ENCODE measurements at places on chromosomes 13 and 19. TPM values are rescaled to one million over a fixed set of nuclear protein-coding genes. Genes with fewer than 3 reads are reported as not detected.

DNA sequence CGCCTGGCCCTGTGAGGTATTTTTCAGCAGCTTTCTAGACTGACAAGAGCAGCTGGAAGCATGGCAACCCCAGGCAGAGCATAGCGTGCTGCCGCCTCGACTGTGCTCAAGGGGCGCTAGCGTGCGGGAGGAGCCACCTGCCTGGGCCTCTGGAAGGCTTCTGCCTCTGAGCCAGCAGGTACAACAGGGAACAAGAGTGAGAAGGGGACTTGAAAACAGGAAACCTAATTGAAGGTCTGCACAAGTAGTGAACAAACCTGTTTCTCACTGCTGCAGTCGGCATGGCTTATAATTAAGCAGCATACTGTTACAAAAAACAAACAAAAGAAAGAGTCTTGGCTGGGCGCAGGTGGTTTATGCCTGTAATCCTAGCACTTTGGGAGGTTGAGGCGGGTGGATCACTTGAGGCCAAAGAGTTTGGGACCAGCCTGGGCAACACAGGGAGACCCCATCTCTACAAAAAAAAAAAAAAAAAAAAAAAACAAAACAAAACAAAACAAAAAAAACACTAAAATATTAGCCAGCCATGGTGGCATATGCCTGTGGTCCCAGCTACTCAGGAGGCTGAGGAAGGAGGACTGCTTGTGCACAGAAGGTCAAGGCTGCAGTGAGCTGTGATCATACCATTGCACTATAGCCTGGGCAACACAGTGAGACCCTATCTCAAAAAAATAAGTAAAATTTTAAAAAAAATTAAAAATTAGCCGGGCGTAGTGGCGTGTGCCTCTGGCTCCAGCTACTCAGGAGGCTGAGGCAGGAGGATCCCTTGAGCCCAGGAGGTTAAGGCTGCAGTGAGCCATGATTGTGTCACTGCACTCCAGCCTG, 12.6 kb upstream of the GARRE1 start:
- no peak for DNase-seq

DNA sequence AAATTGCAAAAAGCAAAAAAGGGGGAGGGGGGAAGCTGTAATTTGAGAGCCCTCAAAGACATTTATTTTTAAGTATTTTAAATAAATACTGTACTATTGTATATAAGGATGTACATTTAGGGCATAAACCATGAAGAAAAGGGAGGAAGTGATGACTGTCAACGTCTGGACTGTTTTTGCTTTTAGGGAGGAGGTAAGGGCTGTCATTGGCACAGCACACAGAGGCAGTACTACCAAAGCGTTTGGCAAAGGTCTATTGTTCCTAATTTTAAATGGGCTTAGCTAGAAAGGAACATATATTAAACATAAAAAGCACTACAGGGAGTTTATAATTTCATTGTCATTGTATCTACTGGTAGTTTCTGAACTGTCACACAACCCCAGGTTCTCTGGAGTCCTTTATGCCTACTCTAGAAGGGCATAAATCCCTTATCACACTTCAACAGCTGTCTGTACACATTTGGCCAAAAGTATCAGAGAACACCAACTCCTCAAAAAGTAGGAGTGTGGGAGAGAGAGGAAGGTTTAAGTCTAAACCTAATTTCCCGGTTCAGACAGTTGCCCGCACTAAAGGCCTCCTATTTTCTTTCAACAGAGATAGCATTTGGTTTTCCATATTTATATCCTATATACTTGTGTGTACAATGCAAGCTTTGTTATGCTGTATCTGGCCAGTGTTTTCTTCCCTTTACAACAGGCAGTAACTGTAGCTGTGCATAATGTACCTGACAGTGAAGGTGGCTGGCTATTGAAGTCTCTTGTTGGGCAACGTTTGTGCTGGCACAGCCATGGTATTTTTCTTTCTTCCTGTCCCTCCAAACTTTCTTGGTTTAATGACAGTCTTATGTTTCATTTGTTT, 406.2 kb downstream of the KLF5 start:
- DNase-seq = no peak

DNA sequence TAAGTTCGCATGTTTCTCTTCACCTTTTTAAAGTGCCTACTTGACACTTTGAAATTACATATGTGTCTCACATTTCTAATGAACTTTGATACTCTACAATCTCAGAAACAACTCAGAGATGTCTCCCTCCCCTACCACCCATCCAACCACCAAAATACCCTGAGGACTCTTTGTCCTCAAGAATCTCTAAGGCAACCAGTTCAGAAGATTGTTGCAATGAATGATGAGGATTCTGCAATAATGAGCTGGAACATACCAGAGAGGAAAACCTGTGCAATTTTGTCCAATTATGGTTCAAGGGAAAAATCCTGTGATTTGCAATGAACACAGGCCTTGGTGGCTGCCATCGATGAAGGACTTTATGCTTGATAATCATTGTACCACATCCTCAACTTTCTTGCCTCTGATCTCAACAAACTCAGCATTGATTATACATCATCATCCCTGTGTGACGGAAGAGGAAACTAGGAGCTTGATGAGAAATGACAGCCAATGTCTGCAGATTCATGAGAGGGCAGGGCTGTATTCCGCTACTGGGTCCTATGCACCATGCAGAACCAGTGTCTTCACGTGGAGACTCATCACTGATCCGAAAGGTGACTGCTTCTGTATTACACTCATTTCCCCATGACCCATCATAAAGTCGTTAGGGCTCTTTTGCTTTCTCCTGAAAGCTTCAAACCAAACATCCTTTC, 1.1 kb downstream of the FPR1 start:
- no peak for DNase-seq

DNA sequence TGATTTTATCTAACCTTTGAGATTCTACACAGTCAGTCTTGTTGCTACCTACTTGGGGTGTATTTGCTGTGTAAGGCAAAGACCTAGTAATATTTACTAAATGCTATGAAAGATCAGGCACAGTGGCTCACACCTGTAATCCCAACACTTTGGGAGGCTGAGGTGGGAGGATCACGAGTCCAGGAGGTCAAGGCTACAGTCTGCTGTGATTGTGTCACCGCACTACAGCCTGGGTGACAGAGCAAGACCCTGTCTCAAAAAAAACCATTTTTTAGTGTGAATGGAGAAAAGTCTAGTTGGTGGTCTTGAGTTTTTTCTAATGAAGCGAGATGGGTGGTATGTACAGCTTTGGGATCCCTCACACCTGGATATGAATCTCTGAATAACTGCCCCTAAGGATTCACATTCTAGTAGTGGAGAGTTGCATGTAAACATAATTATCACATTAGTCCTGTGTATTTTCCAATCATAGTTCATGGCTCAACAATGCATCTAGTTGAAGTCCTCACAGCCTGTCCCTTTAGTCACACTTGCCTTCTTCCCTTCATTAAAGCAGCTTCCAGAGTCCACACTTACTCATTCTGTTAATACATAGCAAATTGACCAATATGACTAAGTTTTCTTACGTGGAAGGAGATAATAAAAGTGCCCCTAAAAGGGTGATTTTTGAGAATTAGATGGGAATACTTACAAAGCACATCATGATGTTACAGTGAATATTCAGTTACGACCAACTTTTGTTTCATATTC, 7.5 kb downstream of the RPL21 start:
- no peak for DNase-seq

- no peak for DNase-seq
These were observed 151.3 kb downstream of the LMO7 start for GRCh38 chr13:75787249-75787928.

DNA sequence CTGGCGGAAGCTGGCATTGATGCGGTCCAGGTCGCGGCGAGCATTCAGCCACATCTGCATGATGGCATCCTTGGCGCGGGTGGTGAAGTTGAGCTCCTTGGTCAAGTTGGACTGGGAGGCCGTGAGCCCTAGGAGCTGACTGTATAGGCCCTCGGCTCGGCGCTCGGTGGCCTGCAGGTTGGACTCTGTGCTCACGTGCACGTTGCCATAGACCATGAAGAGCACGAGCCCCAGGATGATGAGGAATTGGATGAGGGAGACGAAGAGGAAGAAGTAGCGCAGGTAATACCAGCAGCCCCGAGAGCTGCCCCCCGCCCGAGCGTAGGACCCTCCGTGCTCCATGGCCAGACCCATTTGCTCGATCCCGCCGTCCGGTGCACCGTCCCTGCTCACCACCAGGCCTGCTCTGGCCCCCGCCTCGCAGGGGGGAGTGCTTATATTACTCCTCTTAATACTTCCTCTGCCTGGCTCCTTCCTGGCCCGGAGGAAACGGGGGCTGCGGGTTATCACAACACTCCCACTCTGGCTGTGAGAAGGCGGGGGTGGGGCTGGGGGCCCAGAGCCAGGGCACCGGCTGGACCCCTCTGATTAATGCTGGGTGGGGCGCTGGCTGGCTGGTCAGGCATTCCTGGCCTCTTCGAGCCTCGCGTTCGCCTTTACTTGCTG, at the start of gene PLVAP:
PLVAP (minus strand) TSS at position 408 of the 666 bp plus-strand sequence; CDS start at position 354, 54 bp downstream.
- no peak for DNase-seq

The MYH14 gene
- not detected for total RNA-seq

The MYPOP gene
- total RNA-seq = 3.5 TPM

The XRCC1 gene
- total RNA-seq = 20.7 TPM

The GAPDHS gene
- total RNA-seq = not detected

The ARHGEF1 gene
- total RNA-seq = 1,160 TPM

The HSPB6 gene
- total RNA-seq = not detected
